ENCODE measurements at places on chromosomes 4 and X. TPM values are rescaled to one million over a fixed set of nuclear protein-coding genes. Genes with fewer than 3 reads are reported as not detected.
A peak's percentile ranks its signal among the peaks of the same experiment; 100 is the strongest.

- no peak overlapping the region for H3K27ac ChIP-seq
- H3K36me3 ChIP-seq: no peaks in the 10 kb centered on the region
- H3K4me1 ChIP-seq: no peaks in the 10 kb centered on the region
- no peak for DNase-seq
Observed at GRCh38 chr4:140609548-140610425, 41.0 kb upstream of the UCP1 start.

- DNase-seq: no peak
- no peaks in the 10 kb centered on the region for H3K27me3 ChIP-seq
- no peak overlapping the region for H3K4me3 ChIP-seq
- no peak overlapping the region for H3K27ac ChIP-seq
Observed at GRCh38 chr4:99300934-99301333, 10.1 kb upstream of the ADH1A start.

GRCh38 chrX:70134116-70134477 is 850 bp downstream of the IGBP1 start:
- no peaks in the 10 kb centered on the region for H3K27me3 ChIP-seq
- H3K4me3 ChIP-seq: peak overlapping the region; percentile 96
- peaks cover 6% of the 10 kb centered on the region for H3K36me3 ChIP-seq
- H3K27ac ChIP-seq: peak overlapping the region; percentile 93

DNA sequence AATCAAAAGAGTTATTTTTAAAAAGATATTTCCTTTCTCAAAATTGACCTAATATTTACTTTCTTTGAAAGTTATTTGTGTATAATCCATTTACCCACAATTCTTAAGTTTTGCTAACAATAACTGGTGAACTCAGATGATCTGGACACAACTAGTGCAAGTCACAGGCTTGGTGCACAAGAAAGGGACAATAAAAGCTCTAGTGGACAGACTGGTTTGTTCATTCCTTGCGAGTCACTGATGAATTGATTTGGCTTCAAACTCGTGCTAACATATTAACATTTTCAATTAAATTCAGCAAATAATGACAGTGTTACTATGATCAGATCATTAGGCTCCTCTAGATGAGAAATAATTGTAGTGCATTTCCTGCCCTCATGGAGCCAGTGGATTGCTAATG is 169.2 kb downstream of the BMPR1B start:
- H3K36me3 ChIP-seq: no peaks in the 10 kb centered on the region
- H3K27me3 ChIP-seq: no peaks in the 10 kb centered on the region
- no peak for DNase-seq
- H3K4me1 ChIP-seq: no peaks in the 10 kb centered on the region
- no peak overlapping the region for H3K27ac ChIP-seq

- H3K27ac ChIP-seq: no peak overlapping the region
- H3K4me1 ChIP-seq: no peaks in the 10 kb centered on the region
- no peak overlapping the region for H3K4me3 ChIP-seq
- DNase-seq: no peak
Observed at GRCh38 chr4:45399116-45399515, 672.8 kb upstream of the GNPDA2 start.

- H3K27ac ChIP-seq: no peak overlapping the region
- no peak for DNase-seq
- no peak overlapping the region for H3K4me3 ChIP-seq
- no peaks in the 10 kb centered on the region for H3K36me3 ChIP-seq
- no peaks in the 10 kb centered on the region for H3K27me3 ChIP-seq
- H3K4me1 ChIP-seq: no peaks in the 10 kb centered on the region
Observed at GRCh38 chr4:17704020-17704650, 77.3 kb downstream of the FAM184B start.

Gene UFSP2
- 19.5 TPM for total RNA-seq

Gene AMTN
- not detected for total RNA-seq
